ENCODE measurements at places on chromosomes 3 and 15.

DNA sequence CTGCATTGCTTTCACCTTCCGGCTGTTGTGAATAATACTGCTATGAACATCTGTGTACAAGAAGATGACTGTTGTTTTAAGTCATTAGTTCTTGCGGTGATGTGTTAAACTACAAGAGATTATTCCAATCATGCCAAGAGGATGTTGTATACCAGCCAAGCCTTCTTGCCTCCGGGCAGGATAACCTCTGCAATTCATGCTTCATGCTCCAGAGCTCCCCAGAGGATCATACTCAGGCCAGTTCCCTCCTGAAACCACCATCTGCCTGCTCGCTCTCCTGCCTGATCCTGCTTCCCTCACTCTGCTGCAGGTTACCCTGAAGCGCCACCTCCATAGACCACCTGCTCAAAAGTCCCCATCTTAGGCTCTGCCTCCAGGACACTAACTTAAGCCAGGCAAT lies 187.1 kb upstream of the PROK2 start:
- no peak for DNase-seq

DNA sequence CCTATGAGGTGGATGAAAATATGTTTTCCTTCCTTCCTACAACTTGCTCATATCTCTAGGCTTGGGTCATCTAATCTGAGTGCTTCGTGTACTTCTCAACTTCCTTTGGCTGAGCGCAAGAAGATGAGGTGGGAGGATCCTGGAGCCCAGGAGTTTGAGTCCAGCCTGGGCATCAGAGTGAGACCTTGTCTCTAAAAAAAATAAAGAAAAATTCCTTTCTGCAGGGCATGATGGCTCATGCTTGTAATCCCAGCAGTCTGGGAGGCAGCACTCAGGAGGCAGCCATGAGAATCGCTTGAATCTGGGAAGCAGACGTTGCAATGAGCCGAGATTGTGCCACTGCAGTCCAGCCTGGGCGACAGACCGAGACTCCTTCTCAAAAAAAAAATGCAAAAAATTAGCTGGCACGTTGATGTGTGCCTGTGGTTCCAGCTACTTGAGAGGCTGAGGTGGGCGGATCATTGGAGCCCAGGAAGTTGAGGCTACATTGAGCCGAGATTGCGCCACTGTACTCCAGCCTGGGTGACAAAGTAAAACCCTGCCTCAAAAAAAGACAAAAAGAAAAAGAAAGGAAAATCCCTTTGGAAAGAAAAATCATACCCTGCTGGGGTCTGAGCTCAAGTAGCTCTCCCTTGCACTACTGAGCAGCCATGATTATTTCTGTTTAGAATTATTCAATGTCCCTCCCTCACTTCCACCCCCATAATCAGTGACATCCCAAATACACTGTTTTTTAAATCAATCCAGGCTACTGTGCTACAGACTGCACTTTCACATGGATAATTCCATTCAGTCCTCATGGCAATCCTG lies 28.0 kb upstream of the RAB11A start:
- no peak for DNase-seq

- DNase-seq: no peak
Observed at GRCh38 chr15:52382647-52383046, 87.0 kb upstream of the MYO5C start.

GRCh38 chr3:178525251-178525650 lies 11.0 kb upstream of the KCNMB2 start:
- DNase-seq: no peak

DNA sequence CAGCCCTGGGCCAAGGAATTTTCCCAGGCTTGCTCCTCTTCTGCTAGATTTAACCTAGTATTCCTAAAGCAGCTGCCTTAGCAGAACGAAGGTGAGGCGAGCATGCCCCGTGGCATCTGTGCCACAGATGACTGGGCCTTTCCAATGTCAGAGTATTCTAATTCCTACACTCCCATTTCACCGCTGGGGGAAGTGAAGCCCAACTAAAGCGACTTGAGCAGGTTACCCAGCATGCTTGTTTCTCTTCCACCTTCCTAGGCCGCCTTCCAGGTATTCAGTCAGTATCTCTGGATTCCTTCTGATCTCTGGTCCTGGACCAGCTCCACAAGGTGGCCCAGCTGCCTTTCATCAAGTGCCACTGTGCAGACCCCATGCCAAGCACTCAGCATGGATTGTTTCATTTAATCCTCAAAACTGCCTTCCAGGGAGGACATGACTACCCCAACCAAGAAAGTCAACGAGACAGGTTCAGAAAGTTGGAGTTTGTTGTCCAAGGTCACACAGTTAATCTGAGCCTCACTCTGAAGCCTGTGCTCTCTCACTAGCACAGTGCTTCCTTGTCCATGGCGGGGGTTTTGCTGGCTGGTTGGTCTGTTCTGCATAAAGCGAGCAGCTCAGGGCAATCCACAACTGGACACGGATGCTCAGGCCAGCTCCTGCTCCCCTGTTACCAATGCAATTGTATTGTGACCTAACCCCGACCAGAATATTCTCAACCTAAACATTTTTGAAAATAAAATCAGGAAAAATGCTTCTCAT lies 15.1 kb downstream of the MYO5C start:
- DNase-seq: no peak

- no peak for DNase-seq
Observed at GRCh38 chr3:87771337-87772192, 287.2 kb downstream of the CGGBP1 start.

GRCh38 chr15:55222588-55222987 lies 25.8 kb upstream of the RSL24D1 start:
- DNase-seq: no peak

GRCh38 chr3:62703451-62704167 lies 171.6 kb downstream of the CADPS start:
- no peak for DNase-seq

- DNase-seq: no peak
Observed at GRCh38 chr3:186340204-186340603, 21.8 kb downstream of the DGKG start.

DNA sequence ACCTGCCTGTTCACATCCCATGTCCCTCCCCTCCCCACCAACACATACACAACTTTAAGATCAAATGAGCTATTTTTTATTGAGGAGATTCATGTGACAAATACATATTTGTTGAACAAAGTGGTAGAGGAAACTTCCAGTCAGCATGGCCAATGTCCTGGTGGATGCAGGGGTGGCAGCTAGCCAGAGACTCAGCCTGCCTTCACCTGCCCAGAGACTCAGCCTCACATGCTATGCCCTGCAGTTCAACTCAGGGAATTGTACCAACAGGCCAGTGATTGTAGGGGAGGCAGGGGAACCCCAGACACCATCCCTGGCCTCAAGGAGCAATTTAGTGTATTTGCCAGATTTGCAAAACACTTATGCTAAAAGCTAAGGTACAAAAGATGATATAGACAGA lies 136.6 kb downstream of the OPA1 start:
- no peak for DNase-seq

- no peak for DNase-seq
Observed at GRCh38 chr15:70034141-70034540, 63.6 kb downstream of the TLE3 start.

- DNase-seq: no peak
Observed at GRCh38 chr3:45056608-45057301, 30.7 kb downstream of the CLEC3B start.

DNA sequence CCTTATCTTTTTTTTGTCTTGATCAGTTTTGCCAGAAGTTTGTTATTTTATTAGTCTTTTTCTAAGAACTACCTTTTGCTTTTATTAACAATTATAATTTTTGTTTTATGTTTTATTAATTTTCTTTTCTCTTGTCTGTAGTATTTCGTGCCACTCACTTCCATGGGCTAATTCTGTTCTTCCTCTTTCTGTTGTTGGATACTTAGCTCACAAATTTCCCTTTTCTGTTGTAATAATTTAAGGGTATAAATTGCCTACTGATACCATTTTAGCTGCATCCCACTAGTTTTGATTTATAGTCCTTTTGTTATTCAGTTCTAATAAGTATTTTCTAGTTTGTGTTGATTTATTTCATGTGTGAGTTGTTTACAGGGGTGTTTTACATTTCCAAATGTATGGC lies 48.6 kb downstream of the SNRK start:
- no peak for DNase-seq

DNA sequence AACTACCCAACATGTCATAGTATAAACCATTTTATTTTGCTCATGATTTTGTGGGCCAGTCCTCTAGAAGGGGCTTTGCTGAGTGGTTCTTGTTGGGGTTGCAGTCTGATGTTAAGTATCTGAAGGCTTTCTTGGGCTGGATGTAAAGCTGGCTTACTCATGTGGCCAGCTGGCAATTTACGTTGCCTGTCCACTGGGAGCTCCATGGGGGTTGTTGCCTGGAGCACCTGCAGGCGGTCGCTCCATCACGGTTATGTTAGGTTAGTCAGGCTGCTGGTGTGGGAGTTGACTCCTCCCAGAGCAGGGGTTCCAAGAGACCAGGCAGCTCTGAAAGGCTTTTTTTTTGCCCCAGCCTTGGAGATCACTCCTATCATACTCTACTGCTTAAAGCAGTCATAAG lies 98.1 kb downstream of the NR1D2 start:
- DNase-seq: no peak

GRCh38 chr3:175457301-175457700 lies 598.2 kb downstream of the NAALADL2 start:
- no peak for DNase-seq

GRCh38 chr3:100395679-100396431 lies 5.0 kb downstream of the TOMM70 start:
- DNase-seq: no peak

DNA sequence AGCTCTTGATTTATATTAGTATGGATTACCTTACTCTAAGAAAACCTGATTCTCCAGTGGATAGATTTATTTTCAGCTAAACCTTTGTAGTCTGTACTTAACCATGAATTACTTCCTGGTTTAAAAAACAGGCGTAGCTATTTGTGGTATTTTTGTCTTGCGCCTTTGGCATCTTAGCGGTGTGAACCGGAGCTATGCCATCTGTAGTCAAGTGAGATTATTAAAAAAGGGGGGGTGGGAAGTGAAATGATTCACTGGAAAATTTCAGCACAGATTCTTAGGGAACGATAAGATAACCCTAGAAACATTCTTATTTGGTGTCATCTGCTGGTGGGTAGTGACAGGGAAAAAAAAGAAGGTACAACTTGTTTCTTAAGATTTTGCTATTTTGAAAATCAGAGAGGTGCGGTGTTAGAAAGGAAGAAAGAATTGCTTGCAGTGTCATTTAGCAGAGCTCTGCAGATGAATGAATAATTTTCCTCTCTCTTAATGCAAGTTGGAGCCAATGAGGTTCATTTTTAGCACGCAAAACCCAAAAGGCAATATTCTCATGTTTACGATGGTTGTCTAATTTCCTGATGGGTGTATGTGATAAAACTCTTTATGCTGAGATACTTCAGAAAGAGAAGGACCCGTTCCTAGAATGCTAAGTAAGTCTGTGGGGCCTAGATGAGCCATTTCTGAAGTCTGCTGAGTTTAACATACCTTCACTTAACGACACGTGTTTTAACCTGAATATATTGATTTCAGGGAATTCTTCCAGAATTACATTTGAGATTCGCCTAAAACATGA lies 44.0 kb downstream of the PSMD6 start:
- DNase-seq: no peak

GRCh38 chr3:94619643-94620042 lies 556.8 kb downstream of the NSUN3 start:
- no peak for DNase-seq

- DNase-seq: no peak
Observed at GRCh38 chr3:58609990-58610389, 32.8 kb upstream of the FAM107A start.

GRCh38 chr15:62752657-62753517 lies 289.7 kb upstream of the TPM1 start:
- no peak for DNase-seq

GRCh38 chr3:95899494-95899893 lies 914.9 kb upstream of the EPHA6 start:
- no peak for DNase-seq

GRCh38 chr15:100174159-100174903 lies 167.4 kb downstream of the ADAMTS17 start:
- DNase-seq: no peak

DNA sequence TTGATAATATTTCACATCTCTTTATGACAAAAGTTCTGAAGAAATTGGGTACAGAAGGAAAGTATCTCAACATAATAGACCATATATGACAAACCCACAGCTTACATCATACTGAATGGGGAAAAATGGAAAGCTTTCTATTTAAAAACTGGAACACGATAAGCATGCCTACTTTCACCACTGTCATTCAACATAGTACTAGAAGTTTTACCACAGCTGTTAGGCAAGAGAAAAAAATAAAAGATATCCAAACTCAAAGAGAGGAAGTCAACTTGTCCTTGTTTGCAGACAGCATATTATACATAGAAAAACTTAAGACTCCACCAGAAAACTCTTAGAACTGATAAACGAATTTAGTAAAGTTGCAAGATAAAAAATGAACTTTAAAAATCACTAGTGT lies 40.3 kb downstream of the COPS2 start:
- DNase-seq: no peak

DNA sequence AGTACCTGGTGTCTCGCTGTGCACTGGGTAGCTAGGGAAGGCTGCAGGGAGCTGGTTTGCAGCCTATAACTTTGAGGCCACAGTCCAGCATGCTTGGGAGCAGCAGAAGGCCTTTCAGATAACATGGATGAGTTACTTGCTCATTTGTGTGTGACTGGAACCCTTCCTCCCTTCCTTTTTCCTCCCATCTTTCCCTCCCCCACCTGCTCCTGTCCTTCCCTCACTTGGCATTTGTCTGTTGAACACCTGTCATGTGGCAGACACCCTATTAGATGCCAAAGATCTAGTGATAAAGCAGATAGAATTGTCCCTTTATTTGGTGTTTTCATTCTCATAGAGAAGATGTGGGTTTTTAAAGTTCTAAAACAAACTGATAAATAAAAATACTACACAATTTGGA lies 71.6 kb downstream of the LRTM1 start:
- DNase-seq: no peak

- no peak for DNase-seq
Observed at GRCh38 chr15:85005319-85005718, 23.7 kb downstream of the PDE8A start.

DNA sequence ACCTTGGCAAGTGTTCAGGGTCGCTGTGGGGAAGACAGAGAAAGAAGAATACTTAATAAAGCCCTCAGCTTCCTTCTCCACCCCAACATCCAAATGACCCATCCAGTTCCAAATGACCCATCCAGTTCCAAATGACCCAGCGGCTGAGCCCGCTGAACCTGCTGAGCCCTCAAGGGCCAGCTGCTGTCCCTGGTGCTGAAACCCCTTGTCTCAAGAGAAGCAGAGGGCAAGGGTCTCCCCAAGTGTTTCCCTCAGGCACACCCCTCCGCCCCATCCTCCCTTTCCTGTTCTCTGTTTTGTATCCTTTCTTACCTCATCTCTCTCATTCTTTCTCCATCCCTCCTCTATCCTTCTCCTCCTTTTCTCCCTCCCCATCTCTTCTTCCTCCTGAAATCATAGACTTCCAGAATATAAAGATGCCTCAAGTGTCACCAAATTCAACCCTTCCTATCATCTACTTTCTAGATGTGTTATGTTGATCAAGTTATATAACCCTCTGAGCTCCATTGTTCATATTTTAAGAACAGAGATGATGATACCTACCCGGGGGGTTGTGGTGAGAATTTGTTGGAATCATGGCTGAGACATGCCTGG lies 29.0 kb downstream of the CCDC33 start:
- no peak for DNase-seq
